Activated CD4-positive, alpha-beta T cell treated with anti-CD3 and anti-CD28 coated beads, Interleukin-2, amount 10 ng/mL, durations not matched to agents 7 days and 5 days (primary cell): ENCODE measurements at places on chromosomes 5 and 9.

GRCh38 chr5:65068410-65068809 lies 299.7 kb downstream of the CWC27 start:
- H3K4me3 ChIP-seq: no peak overlapping the region
- H3K4me1 ChIP-seq: no peaks in the 10 kb centered on the region
- DNase-seq: no peak
- H3K27ac ChIP-seq: no peak overlapping the region
- peaks cover 19% of the 10 kb centered on the region for H3K27me3 ChIP-seq

- no peaks in the 10 kb centered on the region for H3K4me1 ChIP-seq
- H3K27ac ChIP-seq: no peak overlapping the region
- no peak for DNase-seq
- H3K4me3 ChIP-seq: no peak overlapping the region
These were observed 372.6 kb downstream of the MTRR start for GRCh38 chr5:8241558-8241957.

GRCh38 chr9:131100445-131100844 lies 4.1 kb downstream of the AIF1L start:
- no peaks in the 10 kb centered on the region for H3K36me3 ChIP-seq
- H3K27me3 ChIP-seq: peaks cover 17% of the 10 kb centered on the region
- no peak for DNase-seq

DNA sequence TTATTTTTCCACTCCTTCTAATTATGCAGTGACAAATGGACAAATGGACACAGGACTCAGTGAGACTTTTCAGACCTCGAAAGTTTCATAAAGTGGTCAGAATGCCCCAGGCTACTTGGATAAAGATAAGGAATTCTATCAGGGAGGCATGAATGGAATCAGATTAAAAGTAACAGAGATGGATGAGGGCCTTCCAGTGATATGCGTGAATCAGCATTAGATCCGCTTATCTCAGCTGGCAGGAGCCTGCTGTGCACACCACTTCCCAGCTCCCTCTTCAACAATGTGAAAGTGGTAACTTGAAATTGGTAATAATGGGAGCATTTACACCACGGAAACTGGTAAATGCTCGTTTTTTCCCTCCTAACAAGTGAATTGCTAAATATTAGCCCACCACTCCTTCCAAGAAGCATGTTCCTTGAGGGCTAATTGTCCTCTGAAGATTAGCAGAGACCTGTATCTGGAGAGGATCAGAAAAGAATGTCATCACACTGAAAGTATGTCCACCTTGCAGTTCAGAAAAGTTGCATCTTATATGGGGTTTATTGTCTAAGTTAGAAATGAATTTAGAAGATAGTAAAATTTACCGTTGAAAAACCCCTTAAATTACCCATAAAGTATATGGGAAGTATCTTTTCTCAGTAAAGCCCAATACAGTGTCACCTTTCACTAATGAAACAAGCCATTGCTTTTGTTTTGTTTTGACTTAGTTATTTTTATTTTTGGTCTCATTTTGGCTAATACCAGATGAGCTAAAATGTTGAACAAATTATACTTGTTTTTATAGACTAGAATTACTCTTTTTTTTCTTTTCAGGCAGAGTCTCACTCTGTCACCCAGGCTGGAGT lies 125.3 kb downstream of the DPYSL3 start:
- no peak overlapping the region for H3K4me3 ChIP-seq
- no peak for DNase-seq
- no peaks in the 10 kb centered on the region for H3K4me1 ChIP-seq
- no peaks in the 10 kb centered on the region for H3K27me3 ChIP-seq

DNA sequence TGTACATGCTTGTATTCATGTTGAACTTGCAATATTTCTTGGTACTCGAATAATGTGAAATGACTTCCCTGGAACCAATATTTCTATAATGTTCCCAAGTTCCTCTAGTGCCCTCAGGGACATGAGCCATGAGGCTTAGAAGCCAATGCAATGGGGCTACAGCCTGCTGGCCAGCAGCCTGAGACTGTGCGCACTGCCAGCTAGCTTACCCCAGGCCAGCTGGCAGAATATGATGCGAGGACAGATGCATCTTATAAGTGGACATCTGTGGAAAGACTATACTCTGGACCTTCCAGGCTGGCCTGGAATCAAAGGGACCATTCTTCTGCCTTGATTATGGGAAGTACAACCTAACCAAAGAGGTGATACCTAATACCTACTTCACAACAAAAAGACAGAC lies 1862.0 kb upstream of the ACO1 start:
- no peak overlapping the region for H3K4me3 ChIP-seq
- H3K36me3 ChIP-seq: no peaks in the 10 kb centered on the region
- H3K27me3 ChIP-seq: no peaks in the 10 kb centered on the region
- no peak overlapping the region for H3K27ac ChIP-seq
- no peak for DNase-seq
- no peaks in the 10 kb centered on the region for H3K4me1 ChIP-seq

- H3K36me3 ChIP-seq: no peaks in the 10 kb centered on the region
- DNase-seq: no peak
- no peak overlapping the region for H3K27ac ChIP-seq
- peaks cover 52% of the 10 kb centered on the region for H3K27me3 ChIP-seq
- peaks cover 11% of the 10 kb centered on the region for H3K4me1 ChIP-seq
These were observed 28.8 kb upstream of the CDC23 start for GRCh38 chr5:138241688-138242571.

DNA sequence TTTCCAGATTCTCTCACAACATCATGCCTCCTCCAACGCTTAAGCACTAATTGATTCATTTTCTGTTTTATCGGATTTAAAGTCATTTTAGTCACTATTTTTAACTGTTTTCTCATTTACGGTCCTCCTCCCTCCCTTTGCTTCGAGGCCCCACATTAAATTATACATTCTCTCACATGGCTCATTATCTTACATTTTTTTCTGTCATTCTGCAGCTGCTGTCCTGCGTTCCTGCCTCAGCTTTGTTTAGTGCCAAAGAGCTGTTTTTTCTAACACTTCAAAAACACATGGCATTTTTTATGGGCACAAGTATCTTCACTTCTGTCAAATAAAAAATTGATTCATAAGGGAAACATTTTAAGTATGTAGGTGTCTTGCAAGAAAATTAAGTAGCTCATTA lies 130.1 kb upstream of the FST start:
- H3K27me3 ChIP-seq: no peaks in the 10 kb centered on the region
- no peaks in the 10 kb centered on the region for H3K36me3 ChIP-seq
- no peaks in the 10 kb centered on the region for H3K4me1 ChIP-seq
- H3K27ac ChIP-seq: no peak overlapping the region
- H3K4me3 ChIP-seq: no peak overlapping the region

DNA sequence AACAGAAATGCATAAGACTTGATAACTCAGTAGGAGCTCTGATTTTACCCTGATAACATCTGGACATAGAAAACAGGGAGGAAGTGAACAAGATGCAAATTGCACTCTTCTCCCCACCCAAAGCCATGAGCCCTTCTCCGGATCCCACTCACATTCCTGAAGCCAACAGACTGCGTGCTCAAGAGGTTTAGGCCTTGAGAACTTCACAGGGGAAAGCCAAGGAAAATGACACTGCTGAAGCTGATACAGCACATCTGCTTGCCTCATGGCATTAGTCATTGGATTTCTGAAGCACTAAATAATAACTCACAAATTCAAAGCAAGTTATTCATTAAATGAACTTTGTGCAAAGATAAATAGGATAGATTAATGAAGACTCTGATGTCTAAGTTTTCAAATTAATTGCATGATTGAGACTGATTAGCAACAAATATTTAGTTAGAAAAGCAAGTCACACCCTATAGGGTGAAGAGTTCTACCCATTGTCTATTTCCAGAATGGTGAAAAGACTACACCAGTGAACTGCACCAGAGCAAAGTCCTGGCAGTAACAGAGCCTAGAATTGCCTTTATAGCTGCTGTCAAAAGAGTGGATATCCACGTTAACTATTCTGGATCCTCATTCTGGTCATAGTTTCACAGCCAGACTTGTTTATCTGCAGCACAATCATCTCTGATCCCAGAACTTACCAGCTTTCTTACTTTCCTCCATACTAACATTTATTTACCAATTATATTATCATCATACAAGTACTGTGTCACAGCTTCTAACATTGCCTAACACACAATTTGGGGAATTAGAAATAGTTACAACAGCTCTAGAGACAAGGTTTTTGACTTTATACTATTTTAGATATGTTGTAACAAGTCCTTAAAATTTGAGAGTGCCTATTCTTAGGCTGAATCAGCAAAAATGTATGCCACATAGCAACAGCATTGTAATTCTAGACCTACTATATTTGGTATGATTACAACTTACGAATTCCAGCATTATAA lies 432.1 kb upstream of the RGMB start:
- H3K27me3 ChIP-seq: no peaks in the 10 kb centered on the region
- no peaks in the 10 kb centered on the region for H3K36me3 ChIP-seq
- no peak overlapping the region for H3K27ac ChIP-seq
- no peak overlapping the region for H3K4me3 ChIP-seq
- DNase-seq: no peak

DNA sequence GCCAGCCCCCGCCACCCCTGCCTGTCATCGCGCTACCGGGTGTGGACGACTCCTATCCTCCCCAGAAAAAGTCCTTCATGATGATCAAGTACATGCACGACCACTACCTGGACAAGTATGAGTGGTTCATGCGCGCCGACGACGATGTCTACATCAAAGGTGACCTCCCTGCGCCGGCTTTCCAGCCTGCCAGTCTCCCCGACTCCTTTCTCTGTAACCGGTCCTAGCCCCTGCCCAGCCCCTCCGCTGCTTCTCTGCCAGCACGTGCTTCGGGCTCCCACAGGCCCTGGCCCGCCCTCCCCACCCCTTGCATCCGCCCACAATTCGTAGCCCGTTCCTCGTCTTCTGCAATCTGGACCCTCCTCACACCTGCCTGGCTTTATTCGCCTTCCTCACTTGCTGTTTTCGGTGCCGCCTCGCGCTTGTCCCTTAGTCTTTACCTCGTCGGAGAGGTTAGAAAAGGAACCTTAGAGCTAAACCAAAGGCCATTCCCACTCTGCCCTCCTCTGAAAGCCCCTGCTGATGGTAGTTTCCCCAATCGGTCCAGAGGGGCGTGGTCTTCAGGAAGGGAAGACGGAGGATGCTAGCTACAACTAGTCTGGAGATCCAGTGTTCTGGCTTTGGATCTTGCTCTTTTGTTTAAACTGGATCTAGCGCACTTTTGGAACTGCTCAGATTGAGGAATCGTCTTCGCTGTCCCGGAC lies 1.4 kb downstream of the CHSY3 start:
- no peak for DNase-seq
- peaks cover 14% of the 10 kb centered on the region for H3K4me1 ChIP-seq
- H3K4me3 ChIP-seq: peak overlapping the region; percentile 56
- H3K27ac ChIP-seq: no peak overlapping the region
- H3K36me3 ChIP-seq: peaks cover 2% of the 10 kb centered on the region
- peaks cover 55% of the 10 kb centered on the region for H3K27me3 ChIP-seq

- no peak for DNase-seq
- no peak overlapping the region for H3K27ac ChIP-seq
These were observed 97.0 kb downstream of the MEF2C start for GRCh38 chr5:88785746-88786565.

GRCh38 chr5:171629628-171630349 lies 155.8 kb upstream of the SMIM23 start:
- H3K27me3 ChIP-seq: peaks cover 15% of the 10 kb centered on the region
- H3K4me1 ChIP-seq: no peaks in the 10 kb centered on the region
- H3K27ac ChIP-seq: no peak overlapping the region
- no peak for DNase-seq
- no peak overlapping the region for H3K4me3 ChIP-seq

- DNase-seq: peak; percentile 32
- H3K36me3 ChIP-seq: peaks cover 8% of the 10 kb centered on the region
- H3K4me3 ChIP-seq: peak overlapping the region; percentile 73
- peak overlapping the region; percentile 13 for H3K27ac ChIP-seq
- peaks cover 24% of the 10 kb centered on the region for H3K4me1 ChIP-seq
These were observed 777 bp downstream of the ENDOG start for GRCh38 chr9:128818839-128819715.

- H3K27ac ChIP-seq: no peak overlapping the region
- H3K27me3 ChIP-seq: peaks cover 20% of the 10 kb centered on the region
- no peaks in the 10 kb centered on the region for H3K36me3 ChIP-seq
- H3K4me3 ChIP-seq: no peak overlapping the region
- no peak for DNase-seq
These were observed 4.7 kb downstream of the DNAI1 start for GRCh38 chr9:34463098-34463900.

DNA sequence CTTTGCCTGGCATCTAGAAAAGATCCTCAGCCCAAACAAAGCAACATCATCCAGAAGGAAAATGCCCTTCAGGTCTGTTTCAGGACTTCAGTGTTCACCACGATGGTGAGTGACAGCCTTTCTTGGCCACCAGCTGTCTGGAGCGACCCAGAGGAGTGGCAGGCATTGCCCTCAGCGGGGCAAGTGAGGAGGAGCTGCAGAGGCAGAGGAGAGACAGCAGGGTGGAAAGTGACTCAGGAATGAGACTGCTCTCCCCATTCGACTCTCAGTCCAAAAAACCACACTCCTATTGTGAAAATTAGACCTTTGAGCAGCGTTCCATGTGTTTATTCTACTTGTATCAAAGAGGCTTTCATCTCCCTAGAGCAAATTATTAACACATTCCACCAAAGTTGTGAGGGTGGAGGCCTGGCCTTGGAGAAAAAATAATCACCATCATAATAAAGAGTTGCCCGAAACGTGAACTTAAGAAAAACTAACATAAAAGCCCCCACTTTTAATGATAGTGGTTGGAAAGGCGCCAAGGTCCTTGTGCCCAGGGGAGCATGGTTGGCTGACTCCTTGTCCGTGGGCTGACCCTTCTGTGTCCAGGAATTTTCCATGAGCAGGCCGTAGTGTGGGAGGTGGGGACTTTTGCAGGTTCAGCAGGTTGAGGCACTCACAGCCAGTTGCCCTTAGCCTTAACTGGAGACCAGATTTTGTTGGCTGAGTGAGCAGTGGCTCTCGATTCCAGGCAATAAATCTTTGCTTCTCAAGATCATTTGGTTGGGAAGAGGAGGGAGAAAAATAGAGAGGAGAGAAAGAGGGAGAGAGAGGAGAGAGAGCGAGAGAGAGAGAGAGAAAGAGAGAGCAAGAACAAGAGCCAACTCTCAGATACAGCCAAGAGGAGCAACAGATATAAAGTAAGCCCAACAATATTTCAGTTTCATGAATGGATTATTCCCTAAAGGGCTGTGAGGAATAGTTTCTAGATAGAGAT lies 125.9 kb upstream of the ANKRD55 start:
- no peaks in the 10 kb centered on the region for H3K4me1 ChIP-seq
- no peaks in the 10 kb centered on the region for H3K27me3 ChIP-seq

DNA sequence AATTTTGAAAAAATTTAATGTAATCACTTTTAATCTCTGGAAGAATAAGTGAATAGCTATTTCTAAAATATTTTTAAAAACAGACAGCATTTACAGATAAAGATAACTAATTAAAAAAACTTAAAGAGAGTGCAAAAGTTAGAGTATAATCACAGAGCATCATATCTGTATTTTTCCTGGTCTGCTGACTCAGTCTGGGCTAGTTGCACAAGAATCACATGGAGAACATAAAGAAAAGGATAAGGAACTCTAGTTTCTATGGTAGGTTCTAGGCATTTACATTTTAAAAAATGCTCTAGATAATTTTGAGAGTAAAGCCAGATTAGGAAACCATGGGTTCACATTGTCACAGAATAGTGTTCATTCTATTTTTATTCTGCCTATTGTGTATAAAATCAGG lies 347.4 kb downstream of the PSAT1 start:
- no peak overlapping the region for H3K4me3 ChIP-seq
- DNase-seq: no peak
- H3K4me1 ChIP-seq: no peaks in the 10 kb centered on the region
- no peaks in the 10 kb centered on the region for H3K27me3 ChIP-seq
- H3K36me3 ChIP-seq: no peaks in the 10 kb centered on the region
